Ovary (tissue), 10 donors: ENCODE measurements at places on chromosomes 7 and 10.

DNA sequence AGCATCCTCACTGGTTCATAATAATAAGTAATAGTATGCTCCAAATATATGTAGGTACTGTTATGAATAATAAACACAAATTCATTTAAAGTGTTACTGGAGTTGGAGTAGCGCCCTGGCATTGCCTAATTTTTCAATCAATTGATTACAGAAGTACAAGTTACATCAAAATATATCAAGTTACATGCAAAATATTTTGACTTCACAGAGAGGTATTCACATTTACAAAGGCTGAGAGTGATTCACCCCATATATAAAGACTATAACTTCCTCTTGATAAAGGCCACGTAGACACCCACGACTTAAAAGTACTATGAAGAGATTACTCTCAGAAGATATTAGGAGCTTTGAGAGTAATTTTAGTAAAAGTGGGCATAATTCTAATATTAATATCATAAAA, 13.6 kb upstream of the COL17A1 start:
- DNase-seq, result no peak

DNA sequence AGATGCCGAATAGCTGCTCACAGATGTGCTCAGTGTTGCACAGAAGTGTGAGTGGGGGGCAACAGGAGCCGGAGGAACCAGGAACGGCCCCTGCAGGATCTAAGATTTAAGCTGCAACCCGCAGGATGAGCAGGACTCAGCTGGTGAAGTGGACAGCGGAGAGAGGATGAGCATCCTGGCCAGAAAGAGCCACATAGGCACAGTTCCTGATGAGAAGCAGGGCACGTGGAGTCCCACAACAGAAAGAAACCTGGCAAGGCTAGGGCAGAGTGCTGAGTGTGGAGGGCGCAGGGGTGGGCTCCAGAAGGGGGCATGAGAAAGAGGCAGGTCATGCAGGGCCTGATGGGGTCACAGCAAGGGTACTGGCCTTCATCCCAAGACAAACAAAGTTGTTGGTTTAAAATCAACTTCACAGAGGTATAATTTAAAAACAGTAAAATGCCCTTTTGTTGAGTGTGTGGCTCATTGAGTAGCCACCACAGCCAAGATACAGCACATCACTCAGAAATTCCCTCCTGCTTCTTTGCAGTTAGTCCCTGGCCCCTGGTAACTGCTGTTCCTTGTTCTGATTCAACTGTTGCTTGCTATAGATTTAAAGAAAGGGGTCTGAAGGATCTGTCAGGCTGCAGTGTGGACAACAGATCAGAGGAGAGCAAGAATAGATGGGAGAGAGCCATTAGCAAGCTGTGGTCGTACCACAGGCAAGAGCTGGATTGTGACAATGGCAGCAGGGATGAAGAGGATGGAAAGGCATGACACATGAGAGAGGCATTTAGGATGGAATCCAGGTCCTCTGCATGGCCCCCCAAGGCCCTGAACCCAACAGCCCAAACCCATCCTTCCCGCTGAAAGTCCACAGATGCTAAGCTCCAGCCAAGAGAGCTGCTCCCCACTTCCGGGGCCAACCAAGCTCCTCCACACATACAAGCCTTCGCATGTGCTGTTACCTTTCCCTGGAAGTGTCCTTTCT, 53.1 kb upstream of the OSBPL3 start:
- DNase-seq, result no peak

DNA sequence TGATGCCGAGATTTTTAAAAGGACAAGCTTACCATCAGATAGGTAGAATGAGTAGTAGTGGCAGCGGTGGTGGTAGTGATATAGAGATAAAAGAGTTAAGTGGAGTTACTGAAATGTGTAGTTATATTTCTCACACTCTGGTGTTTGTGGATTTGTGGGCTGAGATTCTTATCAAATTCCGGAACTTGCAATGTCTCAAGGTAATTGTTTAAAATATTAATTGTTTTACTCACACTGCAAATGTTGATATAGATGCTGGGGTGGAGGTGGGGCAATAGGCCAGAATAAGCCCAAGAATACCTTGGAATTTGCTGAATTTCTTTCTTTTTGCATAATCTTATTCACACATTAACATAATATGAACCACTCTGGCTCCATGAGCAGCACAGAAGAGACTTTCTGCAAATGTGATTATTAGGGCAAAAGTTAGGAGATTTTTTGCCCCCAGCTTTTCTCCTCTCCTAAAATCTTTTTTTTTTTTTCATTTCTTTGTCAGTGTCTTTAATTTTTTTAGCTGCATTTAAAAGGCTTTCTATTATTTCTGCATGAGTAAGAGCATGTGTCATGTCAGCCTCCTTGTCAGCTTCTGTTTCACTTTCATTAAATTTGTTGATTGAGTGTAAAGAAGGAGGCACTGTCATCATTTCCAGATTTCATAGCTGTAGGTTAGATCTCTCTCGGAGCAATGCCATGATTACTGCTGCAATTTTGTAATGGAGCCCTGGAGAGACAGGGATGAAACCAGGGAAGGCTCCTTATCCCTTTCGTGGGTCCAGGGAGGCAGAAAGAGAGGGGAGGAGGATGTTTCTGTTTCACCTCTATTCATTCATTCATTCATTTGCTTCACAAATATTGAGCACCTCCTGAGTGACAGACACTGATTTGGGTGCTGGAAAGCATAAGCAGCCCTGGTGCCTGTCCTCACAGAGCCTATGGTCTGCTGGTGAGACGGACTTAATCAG, 13.1 kb upstream of the SGMS1 start:
- no peak for DNase-seq

- DNase-seq, result no peak
These were observed 250.0 kb downstream of the BMPER start for GRCh38 chr7:34155220-34155908.

- no peak for DNase-seq
These were observed 172.4 kb downstream of the CDCA7L start for GRCh38 chr7:21773326-21773725.

- no peak for DNase-seq
These were observed 76.9 kb upstream of the RSBN1L start for GRCh38 chr7:77619314-77619713.

DNA sequence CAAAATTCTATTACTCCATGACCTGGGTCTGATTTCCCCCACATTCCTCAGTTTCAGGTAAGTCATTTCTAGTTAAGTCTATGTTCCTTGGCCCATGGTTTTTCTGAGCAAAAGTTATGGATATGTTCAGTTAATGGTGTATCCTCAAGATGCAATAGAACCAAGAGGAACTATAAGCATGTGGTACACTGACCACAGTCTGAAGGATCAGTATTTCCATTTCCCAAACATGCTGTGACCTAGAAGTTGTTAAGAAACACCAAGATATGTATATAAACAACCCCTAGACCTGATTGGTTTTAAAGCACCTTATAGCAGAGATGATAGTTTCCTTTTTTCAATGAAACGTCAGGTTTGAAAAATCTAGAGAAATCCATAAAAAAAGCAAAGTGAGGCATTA, 94.2 kb upstream of the ABCB5 start:
- DNase-seq, result no peak

- DNase-seq, result no peak
These were observed 95.1 kb downstream of the NPY start for GRCh38 chr7:24378871-24379616.

- DNase-seq, result no peak
These were observed 20.9 kb downstream of the SLC25A16 start for GRCh38 chr10:68506411-68506810.

DNA sequence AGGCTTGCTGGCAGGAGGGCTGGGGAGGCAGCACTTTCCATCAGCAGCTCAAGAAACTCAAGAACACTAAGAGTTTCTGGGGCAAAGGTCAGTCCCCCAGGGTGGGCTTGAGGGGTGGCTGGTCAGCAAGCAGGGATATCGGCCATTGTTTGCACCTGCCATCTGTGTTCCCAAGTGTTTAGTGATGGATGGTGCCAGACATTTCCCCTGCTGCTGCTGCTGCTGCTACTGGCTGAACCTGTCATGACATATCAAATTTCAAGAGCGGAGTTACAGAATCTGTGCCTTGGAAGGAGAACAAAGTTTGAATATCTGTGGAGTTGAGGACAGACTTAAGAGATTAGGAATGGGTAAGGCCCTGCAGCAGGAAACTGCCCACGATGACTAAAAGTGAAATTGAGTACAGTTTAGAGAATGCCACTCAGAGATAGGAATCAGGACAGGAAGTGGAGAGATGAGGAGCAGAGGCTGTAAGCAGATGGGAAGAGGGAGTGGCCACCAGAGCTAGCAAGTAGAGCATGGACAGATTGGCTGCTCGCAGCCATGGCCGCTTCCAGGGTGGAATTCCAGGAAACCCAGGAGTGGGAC, 39.2 kb upstream of the PPP1R3C start:
- DNase-seq, result no peak

DNA sequence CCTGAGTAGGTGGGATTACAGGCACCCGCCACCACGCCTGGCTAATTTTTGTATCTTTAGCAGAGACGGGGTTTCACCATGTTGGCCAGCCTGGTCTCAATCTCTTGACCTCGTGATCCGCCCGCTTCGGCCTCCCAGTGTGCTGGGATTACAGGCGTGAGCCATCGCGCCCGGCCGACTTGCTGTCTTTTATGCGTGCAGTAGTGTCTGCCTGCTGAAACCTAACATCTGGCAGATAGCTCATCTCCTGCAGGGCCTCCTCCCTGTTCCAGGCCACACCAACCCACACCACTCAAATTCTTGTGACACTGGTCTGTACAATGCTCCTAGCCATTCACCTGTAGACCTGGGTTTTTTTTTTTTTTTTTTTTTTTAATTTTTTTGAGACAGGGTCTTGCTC, 41.5 kb downstream of the BAIAP2L1 start:
- DNase-seq, result no peak

GRCh38 chr10:99682032-99682431, 22.7 kb downstream of the ENTPD7 start:
- no peak for DNase-seq

DNA sequence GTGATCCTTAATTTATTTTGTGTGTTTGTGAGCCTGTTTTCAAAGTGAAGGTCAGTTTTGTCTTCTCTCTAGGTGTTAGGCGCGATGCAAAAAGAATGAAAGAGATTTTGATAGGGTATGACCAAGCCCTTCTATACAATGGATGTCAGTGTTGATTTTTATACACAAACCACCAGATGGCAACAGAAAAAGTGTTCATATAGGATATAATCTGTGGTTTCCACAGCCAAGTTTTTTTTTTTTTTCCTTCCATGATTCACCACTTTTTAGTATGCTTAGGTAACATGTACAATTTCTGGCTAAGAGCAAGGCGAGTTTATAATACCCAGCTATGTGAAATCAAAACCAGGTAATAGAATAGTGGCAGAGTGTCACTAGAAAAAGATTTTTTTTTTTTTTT, 8.1 kb downstream of the SDK1 start:
- no peak for DNase-seq

DNA sequence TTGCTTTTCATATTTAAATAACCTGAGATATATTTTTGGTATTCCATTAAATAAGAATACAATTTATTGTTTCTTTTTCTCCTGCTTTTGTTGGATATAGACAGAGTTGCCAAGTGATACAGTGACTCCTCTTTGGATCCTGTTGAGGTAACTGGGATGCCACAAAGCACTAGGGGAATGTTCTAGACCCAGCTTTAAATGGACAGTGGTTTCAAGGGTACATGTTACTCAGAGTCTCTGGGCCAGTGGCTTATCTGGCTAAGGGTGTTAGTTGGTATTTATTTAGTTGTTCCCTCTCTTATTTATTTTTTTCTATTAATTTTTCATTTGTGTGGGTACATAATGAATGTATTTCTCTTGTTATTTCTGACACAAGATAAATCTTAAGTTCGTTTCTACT, 9.1 kb downstream of the GBF1 start:
- no peak for DNase-seq

DNA sequence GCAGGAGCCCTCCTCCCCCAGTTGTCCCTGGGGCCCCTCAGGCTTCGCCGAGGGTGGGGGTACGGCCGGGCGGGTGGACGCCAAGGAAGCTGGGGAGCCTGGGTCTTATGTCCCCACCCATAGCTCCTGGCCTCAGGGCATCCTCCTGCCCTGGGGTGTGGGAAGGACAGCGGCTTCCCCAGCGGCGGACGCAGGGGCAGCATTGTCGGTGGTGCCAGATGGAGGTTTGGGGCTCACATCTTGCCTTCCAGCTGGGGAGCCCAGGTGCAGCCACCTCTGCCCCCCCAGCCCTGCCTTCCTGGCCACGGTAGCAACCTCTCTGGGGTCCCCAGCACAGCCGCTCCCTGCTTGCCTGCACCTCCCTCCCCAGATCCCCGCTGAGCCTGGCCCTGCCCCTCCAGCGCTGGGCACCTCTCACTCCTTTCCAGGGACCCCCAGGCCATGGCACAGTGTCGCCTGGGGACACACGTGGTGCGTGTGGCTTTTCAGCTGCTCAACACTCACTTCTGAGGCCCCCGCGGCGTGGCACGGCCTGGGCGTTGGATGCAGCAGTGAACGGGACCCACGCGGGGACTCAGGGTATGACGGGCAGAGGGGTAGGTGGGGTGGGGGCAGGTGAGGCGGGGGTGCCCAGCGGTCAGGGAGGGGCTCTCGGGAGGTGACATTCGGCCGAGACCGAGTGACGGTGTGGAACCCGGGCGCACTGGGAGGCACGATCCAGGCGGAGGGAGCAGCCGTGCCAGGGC, 53.1 kb downstream of the UNCX start:
- DNase-seq, result no peak

DNA sequence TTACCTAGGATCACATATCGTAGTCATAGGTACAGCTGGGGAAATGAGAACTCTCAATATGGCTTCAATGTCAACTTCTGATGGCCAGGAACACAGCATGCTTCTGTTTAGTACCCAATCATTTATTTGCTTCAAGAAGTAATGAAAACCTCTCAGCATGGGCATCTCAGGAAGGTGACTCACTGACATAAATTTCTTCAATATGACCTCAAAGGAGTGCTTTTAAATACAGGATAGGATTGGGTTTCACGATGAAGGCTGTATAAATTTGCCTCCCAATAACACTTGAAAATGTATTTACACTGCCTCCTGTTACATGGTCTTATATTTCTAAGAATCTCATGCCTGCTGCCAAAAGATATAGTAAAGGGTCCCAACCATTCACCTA, 15.1 kb downstream of the ITGA8 start:
- DNase-seq, result no peak

DNA sequence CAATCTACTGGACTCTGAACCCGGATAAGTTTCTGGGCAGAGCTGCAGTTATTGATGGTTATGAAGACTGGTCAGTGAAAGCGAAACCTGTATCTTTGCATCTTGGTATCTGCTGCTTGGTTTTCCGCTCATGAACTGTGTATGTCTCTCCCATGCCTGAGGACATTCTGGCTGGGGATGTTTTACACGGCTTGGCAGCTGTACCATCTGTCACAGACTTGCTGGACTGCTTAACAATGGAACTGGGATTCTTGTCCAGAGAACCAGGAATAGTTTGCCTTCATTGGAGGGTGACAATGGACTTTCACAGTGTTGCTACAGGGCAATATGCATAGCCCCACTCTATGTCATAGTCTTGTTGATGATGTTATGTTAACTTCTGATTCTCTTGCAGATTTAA, 119.9 kb upstream of the TMEM106B start:
- DNase-seq, result no peak

GRCh38 chr7:53306846-53307245, 271.4 kb downstream of the POM121L12 start:
- no peak for DNase-seq
